T47D (cell line): ENCODE measurements at places on chromosomes 13 and 19.

DNA sequence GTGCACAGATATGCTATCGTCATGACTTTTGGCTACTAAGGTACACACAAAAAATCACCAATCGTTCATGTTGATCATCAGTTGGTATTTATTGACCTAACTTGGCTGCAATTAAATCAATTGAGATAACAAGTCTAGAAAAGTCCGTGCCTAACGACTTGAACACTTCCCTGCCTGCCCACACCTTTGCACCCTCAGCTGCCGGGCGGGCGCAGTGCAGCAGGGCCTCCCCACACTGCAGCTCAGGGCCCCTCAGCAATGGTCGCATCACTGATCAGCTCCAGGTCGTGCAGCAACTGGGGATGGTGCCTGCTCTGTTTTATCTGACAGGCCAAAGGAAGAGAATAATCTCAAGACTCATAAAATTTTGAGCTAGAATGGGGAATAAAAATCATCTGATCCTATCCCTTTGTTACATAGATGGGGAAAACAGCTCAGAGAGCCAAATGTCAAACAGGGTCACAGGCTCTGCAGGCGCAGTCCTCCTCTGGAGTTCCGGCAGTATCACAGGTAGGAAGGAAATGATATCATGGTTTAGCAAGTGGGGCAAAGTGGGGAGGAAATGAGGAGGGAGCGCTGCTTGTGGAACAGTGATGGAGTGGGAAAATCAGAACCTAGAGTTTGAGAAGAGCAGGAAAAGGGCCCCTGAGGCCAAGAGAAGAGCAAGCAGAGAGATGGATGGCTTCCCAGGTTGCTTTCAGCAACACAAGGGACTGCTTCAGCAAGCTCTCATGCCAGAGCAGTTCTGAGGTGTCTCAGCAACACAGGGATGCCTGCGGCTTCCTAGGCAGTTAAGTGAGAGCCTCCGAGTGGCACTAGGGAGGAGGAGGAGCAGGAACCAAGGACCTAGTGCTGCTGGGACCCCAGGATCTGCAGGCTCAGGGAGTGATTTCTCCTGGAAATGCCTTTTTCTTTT is 57.5 kb downstream of the SLC7A1 start:
- DNase-seq: no peak

GRCh38 chr13:40116008-40116407 is 460.5 kb downstream of the COG6 start:
- DNase-seq: no peak

DNA sequence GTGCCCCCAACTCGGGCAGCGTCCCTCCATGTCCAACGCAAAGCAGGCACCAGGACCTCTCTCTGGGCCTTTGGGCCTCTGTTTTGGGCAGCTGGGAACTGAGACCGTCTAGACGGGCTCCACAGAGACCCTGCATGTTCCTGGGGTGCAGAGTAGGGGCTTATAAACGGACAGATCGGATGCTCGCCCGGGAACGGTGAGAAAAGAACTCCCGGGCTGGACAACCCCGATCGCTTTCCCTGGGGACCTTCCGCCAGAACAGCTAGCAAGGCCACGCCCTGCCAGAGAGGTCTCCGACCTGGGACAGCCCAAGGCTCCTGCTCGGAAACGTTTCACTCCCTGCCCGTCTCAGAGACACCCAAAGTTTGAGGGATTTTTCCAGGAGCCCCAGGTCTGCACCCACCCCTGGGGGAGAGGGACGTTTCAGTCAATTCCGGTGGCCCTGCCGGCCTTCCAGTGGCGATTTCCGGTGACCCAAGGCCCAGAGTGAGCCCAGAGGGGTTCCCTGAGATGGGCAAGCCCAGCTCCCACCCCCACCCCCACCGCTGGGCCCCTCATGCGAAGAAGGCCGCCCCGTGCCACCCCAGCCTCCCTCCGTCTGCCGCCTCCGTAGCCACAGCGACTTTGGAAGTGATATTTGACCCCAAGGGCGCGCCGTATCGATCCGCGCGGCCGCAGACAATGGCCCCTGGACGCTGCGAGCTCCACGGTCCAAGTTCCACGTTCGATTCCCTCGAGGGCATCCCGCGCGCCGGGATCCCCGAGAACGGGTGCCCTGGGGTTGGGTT is 1.7 kb downstream of the NR2F6 start:
- DNase-seq: no peak

GRCh38 chr13:20988033-20988908 is 73.1 kb downstream of the LATS2 start:
- DNase-seq: no peak

- DNase-seq: no peak
Measured at GRCh38 chr13:31930490-31930889, 101.1 kb upstream of the FRY start.

- DNase-seq: no peak
Measured at GRCh38 chr13:19658831-19659230, 25.4 kb downstream of the MPHOSPH8 start.

DNA sequence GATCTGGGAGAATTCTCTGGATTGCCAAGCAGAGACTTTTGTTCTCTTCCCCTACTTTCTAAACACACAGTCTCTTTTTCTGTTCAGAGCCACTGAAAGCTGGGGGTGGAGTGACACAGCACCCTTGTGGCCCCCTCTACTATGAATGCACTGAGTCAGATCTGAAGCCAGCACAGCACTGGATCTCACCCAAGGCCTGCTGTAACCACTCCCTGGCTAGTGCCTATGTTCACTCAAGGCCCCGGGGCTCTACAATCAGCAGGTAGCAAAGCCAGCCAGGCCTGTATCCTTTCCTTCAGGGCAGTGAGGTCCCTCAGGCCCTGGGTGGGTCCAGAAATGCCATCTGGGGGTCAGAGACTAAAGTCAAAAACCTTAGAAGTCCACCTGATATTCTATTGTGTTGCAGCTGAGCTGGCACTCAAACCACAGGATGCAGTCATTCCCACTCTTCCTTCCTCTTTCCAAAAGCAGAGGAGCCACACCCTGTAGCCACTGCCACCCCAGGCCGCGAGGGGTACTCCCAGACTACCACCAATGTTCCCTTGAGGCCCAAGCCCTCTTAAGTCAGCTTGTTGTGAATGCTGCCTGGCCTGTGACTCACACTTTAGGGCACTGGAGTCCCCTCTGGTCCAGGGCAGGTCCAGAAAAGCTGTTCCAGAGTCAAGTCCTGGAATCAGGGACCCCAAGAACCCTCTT is 110.1 kb upstream of the RXFP2 start:
- DNase-seq: no peak

DNA sequence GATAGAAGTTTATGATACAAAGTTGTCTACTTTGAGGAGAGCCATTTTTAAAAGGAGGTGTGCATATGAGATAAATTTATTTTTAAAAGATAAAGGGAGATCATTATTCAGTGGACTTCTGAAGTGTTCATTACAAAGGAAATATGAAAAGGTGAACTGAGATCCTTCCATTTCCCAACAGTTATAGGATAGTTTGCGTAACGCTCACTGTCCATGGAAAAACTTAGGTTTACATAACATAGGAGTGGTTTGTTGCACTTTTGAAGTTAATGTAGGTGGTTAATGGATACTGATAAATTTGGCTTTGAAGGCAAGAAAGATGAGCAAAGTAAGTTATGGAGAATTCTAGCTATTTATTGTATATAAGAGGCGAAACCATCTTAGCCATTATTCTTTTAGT is 92.5 kb downstream of the WDFY2 start:
- DNase-seq: no peak

DNA sequence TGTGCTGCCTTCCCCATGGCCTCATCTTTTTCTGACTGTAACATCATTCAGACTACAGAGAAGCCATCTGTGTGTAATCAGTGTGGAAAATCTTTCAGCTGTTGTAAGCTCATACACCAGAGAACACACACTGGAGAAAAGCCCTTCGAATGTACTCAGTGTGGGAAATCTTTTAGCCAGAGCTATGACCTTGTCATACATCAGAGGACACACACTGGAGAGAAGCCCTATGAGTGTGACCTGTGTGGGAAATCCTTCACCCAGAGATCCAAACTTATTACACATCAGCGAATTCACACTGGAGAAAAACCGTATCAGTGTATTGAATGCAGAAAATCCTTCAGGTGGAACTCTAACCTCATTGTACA is 17.2 kb upstream of the ZNF8 start:
- DNase-seq: peak; percentile 16

DNA sequence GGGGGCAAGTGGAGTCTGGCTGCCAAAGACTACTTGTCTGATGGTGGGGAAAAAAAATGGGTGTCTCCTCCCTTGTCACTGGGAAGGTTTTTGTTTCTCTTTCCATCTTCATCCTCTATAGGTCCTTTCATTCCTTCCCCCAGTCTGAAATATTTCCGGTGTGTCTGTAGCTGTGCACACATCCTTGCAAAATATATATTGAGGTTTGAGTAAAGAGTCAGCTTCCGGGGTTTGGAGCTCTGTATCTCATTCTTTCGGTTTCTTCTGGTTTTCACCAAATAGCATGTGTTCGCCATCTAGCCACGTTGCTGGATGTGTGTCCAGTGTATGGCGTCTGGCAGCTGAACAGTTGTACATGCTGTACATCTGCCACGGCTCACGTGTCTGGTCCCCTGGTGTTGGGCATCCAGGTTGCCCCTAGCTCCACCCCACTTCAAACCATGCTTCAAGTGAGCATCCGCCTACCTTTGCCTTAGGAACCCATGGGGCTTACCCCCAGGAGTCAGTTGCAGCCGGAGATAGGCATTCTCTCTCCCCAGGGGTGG is 142.2 kb downstream of the SIPA1L3 start:
- no peak for DNase-seq
